ENCODE measurements at places on chromosomes 16 and 17.

GRCh38 chr16:50548125-50548908 is at the start of gene NKD1:
TSS of gene NKD1 (plus strand) at chr16:50548396. CDS start at chr16:50548554, 158 bp downstream.
- DNase-seq, result no peak

DNA sequence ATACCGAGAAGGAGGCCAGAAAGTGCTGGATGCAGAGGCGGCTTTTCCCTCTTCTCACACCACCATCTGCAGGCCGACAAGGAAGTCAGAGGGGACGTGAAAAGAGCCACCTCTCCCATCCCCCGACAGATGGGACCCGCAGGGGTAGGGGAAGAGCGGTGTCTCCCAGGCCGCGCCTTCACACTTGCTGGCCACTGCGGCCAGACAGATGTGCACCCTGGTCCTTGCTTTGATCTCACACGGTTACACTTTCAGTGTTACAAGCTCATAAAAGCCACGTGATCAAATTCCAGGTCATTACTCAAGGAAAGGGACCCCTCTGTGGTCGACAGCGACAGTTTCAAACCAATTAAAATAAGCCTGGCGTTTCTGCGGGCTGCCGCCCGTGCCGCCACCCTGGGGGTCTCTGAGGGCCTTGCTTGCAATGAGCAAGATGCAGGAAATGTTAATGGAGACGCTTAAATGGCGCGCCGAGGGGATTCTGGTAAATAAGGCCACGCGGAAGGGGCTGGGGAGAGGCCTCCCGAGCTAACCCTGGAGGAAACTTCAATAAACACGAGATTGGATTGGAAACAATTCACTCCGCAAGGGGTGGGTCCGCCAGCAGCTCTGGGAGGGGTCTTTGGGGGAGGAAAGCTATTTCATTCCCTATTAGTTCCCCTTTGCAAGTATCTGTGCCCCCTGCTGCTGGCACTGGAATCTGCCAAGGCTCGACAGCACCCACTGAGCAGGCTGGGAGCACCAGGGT is 240.9 kb downstream of the ENGASE start:
- no peak for DNase-seq

DNA sequence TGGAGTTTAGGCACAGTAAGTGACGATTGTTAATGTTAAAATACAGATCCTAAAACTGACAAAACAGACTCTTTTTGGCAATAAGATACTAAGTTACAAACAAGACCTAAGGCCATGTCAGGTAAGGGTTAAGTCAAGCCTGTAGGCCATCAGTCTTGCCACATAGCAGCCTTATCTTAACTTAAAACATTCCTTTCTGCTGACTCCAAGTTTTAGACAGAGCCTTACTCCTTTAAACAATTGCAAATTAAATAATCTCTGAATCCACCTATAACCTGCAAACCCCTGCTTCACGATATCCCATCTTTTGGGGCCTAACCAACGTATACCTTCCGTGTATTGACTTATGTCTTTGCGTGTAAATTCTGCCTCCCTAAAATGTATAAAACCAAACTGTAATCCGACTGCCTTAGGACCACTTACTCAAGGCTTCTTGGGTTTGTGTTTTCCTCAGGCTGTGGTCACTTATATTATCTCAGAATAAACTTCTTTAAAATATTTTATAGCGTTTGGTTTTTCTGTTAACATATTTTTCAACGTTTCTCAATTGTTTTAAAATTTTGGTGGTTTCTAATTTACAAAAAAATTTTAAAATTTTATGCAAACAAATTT is 64.4 kb downstream of the EFCAB5 start:
- DNase-seq, result no peak

DNA sequence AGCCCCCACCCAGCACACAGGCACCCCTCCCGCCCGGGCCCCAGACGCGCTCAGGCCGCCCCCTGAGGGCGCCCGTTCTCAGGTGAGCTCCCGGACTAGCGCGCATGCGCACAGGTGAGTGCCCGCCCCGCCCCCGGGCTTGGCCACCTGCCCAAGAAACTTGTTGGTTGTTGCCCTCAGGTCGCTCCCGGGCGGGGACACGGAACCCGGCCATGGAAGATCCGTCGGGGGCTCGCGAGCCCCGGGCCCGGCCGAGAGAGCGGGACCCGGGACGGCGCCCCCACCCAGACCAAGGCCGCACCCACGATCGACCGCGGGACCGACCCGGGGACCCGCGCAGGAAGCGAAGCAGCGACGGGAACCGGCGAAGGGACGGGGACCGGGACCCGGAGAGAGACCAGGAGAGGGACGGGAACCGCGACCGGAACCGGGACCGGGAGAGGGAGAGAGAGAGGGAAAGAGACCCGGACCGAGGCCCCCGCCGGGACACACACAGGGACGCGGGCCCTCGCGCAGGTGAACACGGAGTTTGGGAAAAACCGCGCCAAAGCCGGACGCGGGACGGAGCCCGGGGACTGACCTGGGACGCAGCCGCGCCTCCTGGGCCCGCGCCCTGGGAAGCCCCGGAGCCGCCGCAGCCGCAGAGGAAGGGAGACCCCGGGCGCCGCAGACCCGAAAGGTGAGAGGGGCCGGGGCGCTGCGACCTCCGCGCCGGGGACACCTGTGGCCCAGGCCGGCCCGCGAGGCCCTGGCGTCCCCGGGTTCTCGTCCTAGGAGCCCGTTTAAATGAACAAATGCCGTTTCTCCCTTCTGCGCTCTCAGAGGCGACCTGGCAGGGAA is at the start of gene MARVELD3:
TSS of gene MARVELD3 (plus strand) at position 167 of the 840 bp plus-strand sequence. CDS start at position 213, 46 bp downstream.
- DNase-seq, result no peak

DNA sequence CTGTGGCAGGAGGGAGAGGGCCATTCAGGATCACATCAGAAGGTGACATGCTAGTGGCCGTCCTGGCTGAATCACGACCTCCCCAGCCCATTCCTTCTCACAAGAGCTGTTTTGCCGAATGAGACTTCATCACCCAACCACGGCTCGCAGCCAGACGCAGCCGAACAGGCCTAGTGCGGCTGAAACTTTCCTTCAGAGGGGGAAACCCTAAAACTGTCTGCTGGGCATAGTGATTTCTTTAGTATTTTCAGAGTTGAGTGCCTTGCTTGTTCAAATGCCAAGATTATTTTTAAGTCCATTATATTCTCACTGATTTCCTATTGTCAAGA is 343.7 kb downstream of the CPPED1 start:
- no peak for DNase-seq

DNA sequence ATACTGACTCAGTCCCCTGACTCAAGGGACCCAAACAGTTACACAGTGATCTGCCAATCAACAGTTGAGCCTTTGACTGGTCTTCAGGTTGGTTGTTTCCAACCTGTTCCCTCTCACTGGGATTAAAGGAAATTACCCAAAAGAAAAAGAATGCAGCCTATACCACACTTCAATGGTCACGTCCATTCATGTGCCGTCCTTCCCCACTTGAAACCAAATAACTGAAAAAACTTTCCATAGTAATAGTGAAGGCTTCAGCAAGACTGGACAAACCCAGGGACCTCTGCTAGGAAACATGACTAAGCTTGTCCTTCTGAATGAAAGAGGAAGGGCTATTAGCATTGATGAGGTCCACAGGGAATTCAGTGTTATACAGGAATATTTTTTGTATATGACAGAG is 30.6 kb downstream of the MRPS23 start:
- no peak for DNase-seq

- peak; percentile 86 for DNase-seq
Measured at GRCh38 chr17:78117027-78117981, 11.3 kb downstream of the TMC6 start.

- no peak for DNase-seq
Measured at GRCh38 chr17:45770632-45771270, 13.4 kb upstream of the CRHR1 start.

GRCh38 chr16:30398661-30399434 is 3.6 kb downstream of the ZNF48 start:
- DNase-seq, result no peak

- DNase-seq, result no peak
Measured at GRCh38 chr17:30594223-30594952, 117.2 kb downstream of the GOSR1 start.

GRCh38 chr17:752620-753219 is 656 bp upstream of the GEMIN4 start:
- DNase-seq, result no peak

DNA sequence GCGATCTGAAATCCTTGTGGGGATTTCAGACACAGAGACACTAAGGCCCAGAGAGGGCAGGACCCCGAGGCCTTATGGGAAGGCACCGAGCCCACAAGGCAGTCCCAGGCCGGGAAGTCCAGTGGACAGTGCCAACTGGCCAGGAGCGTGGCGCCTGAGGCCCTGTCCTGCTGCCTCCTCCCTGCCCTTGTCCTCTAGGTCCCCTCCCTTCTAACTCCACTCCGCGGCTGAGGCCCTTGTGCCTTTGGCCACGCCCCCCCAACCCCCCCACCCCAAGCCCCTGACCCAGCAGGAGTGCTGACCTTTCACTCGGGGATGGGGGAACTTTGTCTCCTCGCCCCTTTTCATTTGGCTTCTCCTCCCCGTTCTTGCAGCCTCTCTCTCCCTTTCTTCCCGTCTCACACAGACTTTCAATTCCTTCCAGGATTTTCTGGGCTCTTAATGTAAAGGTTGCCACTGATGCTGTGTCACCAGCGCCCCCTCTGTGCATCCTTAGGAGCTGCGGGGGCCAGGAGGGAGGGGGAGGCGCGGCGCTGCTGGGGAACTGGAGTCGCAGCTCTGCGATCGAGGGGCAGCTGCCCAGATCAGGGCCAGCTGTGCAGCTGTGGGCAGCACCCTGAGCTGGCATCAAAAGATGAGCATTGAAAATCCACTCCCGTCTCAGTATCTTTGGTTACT is 29.1 kb downstream of the CRHR1 start:
- no peak for DNase-seq

GRCh38 chr17:50196826-50197225 is 4.6 kb downstream of the COL1A1 start:
- peak; percentile 68 for DNase-seq

GRCh38 chr17:36837195-36837938 is 99.9 kb upstream of the LHX1 start:
- DNase-seq, result no peak

- no peak for DNase-seq
Measured at GRCh38 chr16:68772030-68772681, 35.1 kb downstream of the CDH1 start.

DNA sequence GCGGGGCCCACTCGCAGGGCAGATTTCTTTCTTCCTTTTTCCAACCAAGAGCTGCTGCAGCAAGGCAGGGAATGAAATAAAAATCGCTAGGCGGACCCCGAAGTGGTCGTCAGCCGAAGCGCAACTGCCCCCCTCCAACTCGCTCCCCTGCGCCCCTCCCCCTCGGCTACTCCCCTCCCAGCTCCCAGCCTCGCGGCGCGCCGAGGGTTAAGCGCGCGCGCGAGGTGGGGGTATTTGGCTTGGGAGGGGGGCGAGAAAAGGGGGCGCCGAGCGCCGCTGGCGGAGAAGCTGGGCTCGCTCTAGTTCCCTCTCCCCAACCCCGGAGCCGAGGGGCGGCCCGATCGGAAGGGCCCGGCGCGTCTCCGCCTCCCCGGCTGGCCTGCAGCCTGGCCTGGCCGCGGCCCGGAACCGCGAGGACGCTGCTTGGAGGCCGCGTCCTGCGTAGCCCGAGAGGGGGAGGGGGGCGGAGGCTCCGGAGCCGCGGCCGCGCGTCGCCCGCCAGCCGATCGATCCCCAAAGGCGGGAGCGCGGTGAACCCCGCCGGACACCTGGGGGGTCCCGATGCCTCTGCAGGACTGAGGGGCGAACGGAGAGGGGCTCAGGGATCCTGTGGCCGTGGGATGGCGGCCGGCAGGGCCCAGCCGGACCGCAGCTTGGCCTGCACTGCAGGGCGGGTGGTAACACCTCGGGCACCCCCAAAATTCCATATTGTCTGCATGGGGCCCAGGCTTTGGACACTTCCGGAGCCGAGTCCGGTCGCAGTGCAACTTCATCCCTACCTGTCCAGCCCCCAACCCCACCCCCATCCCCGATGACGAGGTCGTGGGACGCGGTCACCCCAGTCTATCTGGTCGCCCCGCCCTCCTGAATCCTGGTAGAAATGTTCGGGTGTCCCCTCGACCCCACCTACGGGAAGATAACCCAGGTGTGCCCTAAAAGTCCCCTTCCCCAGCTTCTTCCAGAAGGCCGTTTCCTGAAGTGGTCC is 4.9 kb upstream of the CBX4 start:
- DNase-seq, result no peak

DNA sequence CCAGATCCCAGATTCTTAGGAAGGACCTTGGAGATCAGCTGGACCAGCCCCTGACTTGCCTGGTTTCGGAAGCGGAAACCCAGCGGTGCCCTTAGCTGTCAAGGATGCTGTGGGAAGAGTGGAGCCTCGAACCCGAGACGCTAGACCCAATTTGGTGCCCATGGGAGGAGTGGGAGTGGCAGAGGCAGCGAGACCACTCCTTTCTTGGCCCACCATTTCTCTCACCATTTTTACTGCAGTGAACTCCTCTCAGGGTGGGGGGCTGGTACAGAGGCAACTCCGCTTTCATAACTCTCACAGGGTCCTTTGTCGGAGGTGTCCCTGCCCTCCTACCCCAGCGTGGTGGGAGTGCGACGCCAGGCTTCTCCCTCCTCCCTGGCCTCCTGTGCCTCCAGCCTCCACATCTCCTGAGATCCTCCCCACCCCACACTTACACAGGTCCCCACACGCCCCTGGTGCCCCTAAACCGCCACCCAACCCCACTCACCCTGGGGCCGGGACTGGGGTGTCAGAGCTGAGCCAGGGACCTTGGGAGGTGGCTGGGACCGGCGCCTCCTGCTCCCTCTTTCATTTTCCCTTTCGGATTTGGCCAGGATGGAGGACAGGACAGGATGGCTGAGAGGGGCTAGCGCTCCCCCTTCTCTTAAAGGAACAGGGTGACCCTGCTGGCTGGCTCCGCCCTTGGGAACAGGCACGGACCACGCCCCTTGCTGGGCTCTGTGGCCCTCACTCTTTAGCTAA is at the start of gene GJD3:
TSS of gene GJD3 (minus strand) at position 617 of the 741 bp plus-strand sequence. CDS start 922 bp downstream, outside the sequence.
- DNase-seq, result peak; percentile 72

- no peak for DNase-seq
Measured at GRCh38 chr17:46925185-46925868, 2.4 kb downstream of the GOSR2 start.

DNA sequence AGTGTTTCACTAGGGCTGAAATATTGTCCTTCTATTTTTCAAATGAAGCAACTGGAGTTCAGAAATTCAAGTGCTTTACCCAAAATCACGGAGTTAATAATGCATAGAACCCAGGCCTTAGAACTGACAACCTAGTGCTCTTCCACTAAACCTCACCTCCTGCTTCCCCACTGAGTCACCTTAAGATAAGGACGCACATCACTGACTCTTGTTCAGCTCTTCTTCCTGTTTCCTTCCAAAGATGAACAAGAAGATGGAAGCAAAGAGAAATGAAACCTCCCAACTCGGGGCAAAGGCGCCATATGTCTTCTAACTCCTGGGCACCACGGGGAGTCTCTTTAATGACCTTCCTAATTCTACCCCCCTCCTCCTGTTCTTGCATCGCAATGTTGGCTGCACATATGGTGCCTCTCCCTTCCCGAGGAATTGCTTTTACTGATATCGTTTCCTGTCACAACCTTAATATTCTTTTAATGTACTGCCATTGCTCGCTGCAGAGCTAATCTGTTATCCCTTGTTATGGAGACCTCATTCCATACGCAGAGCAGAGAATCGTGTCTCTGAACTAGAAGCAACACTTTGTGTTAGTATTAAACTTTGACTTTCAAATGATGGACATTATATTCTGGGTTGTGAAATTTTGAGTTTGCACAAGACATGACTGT is 591.4 kb downstream of the TMEM114 start:
- no peak for DNase-seq

GRCh38 chr16:81703177-81704155 is 75.6 kb upstream of the PLCG2 start:
- peak; percentile 93 for DNase-seq

- DNase-seq, result peak; percentile 71
Measured at GRCh38 chr17:76545918-76546555, 6.2 kb downstream of the PRCD start.

GRCh38 chr16:87548046-87548445 is 54.3 kb upstream of the JPH3 start:
- no peak for DNase-seq

GRCh38 chr17:49987290-49987585 is 7.8 kb downstream of the DLX3 start:
- DNase-seq, result peak; percentile 27
